ENCODE measurements at places on chromosomes 5 and 9.
A peak's percentile ranks its signal among the peaks of the same experiment; 100 is the strongest.

- DNase-seq = no peak
Measured at GRCh38 chr9:124831642-124832364, 21.5 kb upstream of the WDR38 start.

GRCh38 chr5:133471699-133472098, 140.6 kb downstream of the FSTL4 start:
- no peak for DNase-seq

- DNase-seq = no peak
Measured at GRCh38 chr5:17087035-17087434, 130.4 kb upstream of the BASP1 start.

DNA sequence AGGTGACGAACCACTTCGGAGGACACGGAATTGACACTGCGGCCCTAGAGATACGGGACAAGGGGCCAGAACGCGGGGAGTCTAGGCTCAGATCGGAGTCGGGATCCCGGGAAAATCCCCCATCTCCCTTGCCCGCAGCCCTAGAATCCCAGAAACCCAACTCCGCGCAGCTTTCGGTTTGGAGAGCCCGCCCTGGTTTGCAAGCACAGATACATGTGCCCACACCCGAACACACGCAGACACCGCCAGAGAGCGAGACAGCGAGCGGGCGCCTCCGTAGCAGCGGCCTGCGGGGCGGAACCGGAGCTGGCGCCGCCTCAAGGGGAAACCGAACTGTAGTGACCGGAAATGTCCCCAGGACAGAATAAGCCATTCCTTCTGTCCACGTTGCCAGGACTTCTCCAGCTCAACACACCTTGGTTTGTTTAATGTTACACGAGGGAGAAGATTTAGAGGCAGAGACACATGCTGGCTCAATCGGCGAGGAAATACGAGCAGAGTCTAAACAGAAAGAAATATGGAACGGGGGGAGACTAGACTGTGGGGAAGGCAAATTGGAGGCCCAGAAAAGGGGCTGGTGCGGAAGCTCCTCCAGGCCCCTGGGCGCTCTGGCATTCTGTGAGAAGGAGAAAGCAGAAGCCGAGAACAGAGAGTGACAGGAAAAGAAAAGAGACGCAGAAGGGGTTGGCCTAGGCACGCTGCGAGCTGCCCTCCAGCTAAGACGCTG, 2.9 kb upstream of the PAX5 start:
- DNase-seq = peak; percentile 59

GRCh38 chr5:151345808-151346478, 1.4 kb downstream of the SLC36A2 start:
- no peak for DNase-seq

DNA sequence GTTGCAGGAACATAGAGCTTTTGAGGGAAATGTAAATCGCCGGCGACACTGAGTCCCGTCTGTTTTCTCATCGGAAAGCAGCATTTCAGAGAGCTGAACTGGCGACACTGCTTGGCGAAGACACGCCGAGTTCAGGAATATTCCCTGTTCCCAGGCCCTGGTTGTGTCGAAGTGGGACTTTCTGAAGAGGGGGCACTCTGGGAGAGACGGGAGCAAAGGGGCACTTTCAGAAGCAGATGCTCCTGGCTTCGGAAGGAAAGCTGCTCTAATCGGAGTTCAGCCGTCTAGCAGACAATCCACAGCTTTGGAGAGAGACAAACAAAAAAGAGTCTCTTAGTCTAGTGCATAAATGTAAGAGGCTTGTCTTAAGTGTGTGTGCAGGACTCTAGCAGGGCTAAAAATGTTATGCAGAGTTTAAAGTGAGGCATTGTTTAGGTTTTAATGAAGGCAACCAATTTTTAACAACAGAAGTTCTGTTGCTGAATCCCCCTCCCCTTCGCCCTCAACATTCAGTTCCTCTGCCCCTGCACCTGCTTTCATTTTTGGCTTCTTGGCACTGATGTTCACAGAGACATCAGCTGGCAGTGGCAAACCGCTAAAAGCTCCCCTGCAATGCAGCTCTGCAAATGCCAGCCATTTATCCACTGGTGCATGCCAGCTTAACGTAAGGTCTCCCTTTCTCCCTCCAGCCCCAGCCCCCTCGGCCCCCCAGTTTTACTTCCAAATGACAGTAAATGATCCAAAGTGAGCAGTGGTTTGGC, 289.5 kb upstream of the MPDZ start:
- no peak for DNase-seq

GRCh38 chr5:33032271-33033070, 321.4 kb downstream of the NPR3 start:
- DNase-seq = no peak

DNA sequence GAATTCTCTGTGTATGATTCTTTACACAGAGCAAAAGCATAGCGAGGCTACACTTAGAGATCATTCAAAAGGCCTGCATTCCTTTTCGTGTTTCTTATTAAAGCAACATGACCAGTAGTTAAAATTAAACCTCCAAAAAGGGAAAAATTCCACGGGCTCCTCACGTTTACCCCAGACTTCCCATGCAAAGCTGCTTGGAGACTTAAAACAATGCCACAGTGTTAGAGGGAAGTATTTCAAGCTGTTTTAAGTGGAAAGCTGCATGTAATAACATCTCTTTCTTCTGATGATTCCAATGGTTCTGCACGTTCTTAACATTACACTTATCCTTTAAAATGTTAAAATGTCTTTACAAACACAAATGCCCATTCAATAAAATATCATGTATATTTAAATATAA, 405.2 kb downstream of the SEMA5A start:
- no peak for DNase-seq

- DNase-seq = no peak
Measured at GRCh38 chr9:109014608-109015280, 1.4 kb upstream of the CTNNAL1 start.

DNA sequence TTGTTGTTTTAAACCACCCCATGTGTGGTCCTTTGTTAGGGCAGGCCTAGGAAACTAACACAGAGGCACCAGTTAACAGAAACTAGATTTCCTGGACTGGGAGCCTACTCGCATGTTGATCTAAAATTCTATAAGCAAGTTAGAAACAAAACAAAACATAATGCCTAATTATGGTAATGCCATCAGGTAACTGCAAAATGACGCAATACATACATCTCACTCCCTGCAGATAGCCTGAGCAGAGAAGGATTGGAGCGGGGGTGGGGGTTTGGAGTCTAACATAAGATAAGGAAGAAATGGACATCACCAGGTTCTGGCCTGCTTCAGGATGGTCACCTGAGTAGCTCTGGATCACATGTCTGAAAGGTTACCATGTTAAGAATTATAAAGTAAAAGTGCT, 113.4 kb upstream of the CTSL start:
- no peak for DNase-seq

DNA sequence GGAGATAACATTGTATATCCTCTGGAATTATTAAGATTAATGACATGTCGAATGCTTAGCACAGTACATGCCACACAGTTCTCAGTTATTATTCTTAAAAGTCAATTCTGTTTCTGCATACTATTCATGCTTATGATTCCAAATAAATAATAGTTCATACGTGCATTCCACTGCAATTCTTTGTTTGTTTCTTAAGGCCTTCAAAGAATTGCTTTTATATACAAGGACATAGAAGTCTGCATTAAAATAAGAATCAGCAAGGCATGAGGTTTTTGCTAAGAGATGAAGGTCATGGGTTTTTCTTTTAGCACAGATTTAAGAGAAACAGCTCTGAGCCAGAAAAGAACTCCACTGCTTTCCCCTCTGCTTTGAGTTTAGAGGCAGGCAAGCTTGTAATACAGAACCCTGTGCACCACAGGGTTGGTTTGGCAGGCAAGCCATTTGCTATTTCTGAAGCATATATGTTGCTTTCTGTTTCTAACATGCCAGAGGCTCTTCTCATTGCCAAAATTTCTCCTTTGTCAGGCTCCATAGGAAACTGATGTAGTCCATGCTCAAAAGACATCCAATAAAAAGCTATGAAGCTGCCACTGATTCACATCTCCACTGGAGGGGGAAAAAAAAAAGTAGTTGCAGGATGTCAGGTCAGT, 420.6 kb upstream of the TYRP1 start:
- no peak for DNase-seq

GRCh38 chr5:157215514-157216167, 35.0 kb downstream of the ITK start:
- no peak for DNase-seq

DNA sequence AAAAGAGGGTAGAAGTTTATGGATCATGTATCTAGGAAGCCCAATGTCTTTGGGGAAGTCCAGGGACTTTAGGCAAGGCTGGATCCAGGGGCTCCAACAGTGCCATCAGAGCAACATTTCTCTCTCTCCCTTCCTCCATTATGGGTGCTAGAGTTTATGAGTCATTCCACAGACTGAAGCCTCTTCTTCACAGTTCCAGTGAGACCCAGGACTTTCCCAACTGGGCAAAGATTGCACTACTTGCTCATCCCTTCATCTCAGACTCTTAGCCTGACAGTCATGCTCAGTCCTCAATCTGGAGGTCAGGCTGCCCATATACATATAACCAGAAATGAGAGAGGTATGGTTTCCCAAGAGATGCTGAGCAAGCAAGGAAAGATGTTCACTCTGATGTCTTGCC, 110.7 kb downstream of the FEM1C start:
- DNase-seq = no peak

- DNase-seq = no peak
Measured at GRCh38 chr9:115786321-115786720, 367.3 kb upstream of the PAPPA start.

GRCh38 chr5:6386271-6386670, 7.9 kb upstream of the MED10 start:
- DNase-seq = no peak

DNA sequence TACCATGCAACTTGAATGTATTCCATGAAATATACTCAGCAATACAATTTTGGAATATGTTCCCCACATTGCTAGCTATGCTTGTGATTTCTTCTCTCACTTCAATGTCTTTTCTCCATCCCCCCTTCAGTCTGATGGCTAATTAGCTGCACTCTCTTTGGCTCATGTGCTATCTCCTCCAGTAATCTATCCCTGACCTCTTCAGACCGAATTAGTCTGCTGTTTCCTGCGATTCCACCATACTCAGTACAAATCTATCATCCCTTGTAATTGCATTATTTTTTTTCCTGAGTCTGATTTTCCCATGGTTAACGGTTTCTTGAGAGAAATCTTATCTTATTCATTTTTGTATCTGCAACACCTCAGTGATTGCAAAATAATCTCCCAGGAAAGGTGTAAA, 360.7 kb upstream of the CDH10 start:
- no peak for DNase-seq

- no peak for DNase-seq
Measured at GRCh38 chr9:130447193-130447816, 2.5 kb downstream of the ASS1 start.

DNA sequence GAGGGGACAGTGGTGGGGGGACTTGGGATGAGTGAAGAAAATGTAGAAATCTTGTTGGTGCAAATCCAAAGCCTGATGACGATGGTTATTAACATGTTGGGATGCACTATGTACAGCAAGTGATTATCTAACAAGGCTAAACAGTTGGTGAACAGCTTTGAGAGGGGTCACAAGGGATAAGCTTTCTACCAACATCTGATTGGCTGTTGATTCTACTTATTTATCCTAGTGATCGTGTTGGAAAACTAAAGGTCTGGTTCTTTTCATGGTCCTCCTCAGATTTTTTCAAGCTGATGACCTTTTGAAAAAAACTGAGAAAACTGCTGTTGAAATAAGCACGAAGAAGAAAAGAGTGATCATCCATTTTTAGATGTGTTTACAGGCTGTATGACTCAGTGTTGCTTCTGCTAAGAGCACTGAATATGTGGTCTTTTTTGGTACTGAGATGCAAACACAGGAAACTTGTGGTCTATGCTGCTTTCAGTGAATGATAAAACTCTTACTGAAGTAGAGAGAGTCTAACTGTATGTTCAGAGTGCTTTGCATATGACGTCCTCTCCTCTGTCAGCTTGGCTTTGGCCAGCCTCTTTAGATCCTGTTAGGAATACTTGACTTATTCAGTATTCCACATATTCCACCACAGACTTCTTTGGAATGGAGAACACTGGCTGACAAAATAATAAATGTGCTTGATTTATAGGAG, 174.8 kb downstream of the SLF1 start:
- DNase-seq = no peak

DNA sequence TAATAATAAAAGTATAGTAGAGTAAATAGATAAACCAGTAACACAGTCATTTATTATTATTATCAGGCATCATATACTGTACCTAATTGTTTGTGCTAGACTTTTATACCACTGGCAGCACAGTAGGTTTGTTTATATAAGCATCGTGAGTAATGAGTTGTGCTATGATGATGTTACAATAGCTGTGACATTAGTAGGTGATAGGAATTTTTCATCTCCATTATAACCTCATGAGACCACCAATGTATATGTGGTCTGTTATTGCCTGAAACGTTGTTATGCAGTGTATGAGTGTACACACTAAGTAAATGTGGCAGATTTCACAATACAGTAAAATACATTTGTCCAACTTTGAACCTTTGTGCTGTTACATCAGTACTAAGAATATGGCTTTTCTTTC, 72.7 kb upstream of the SPATA31D4 start:
- no peak for DNase-seq

DNA sequence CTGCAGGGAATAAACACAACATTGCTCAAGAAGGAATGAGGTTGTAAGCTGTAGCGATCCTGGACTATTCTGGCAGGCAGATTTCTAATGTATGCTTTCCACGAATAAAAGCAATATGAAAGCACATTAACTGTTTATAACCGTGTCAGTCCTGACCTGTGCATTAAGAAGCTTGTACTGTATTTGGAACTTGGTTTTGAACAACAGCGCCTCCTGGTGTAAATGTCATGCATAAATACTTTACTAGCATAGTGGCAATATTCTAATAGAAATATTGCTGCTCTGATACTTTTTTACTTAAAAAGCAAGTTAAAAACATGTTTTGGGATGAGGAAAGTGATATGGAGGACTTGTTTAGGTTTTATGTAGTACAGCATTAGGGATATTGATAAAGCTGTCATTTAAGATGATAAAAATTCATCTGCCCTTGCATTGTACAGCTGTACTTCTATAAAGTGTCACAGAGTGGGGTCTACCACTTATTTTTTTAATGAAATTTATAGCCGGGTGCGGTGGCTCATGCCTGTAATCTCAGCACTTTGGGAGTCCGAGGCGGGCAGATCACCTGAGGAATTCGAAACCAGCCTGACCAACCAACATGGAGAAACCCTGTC, 70.7 kb upstream of the GNE start:
- no peak for DNase-seq

DNA sequence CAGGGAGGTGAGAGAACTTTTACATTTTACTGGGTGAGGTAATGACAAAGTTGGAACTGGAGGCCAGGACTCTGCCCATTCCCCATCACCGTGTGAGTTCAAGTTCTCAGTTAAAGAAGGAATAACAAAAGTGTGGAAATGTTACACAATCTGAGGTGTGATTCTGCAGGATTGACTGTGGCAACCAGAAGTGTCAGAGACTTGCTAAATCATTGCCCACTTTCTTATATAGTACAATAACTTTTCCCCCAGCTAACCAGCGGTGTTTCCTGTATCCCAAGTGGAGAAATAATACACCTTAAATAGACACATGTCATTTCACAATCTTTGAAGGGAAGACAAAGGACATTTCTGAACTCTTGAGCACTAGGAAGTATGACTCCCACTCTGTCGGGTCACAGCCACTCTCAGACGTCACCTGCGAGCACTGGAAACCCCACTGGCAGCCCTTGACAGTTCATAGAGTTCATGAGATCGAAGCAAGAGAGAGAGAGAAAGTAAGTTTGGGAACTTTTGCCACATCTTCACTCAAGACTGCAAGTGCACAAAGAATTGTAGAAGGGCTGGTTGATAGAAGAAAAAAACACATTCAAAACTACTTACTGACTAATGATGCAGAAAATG, 28.4 kb downstream of the PAX5 start:
- no peak for DNase-seq

- DNase-seq = no peak
Measured at GRCh38 chr5:37696190-37697021, 143.4 kb downstream of the GDNF start.

- DNase-seq = no peak
Measured at GRCh38 chr5:119333421-119333851, 22.4 kb upstream of the TNFAIP8 start.

Measured in WTC11 (cell line).